Activated CD8-positive, alpha-beta memory T cell treated with anti-CD3 and anti-CD28 coated beads for 1 hour (primary cell): ENCODE measurements at places on chromosomes 5 and 9.

DNA sequence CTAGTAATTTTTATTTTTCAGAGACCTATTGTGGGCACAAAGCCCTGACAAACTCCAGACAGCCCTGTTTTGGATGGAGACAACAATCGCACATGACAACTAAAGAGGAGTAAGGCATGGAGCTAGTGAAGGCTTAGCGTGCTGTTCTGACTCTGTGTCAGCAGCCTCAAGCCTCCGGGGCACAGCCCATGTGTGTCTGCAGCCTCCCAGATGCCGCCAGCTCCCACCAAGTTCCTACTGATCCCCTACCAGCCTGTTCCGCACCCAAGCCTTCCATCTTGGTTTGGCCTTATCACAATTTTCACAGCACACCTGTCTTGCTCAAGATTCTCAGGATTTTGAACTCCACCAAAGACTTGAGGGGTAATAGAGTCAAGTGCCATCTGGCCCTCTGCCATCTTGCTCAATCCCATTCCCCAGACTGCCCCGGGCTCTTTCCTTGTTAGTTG is 70.3 kb upstream of the SH3PXD2B start:
- DNase-seq = no peak

- no peak for DNase-seq
Measured at GRCh38 chr9:101509572-101509971, 24.1 kb upstream of the RNF20 start.

- DNase-seq = no peak
Measured at GRCh38 chr5:140286424-140286823, 16.5 kb downstream of the PFDN1 start.

DNA sequence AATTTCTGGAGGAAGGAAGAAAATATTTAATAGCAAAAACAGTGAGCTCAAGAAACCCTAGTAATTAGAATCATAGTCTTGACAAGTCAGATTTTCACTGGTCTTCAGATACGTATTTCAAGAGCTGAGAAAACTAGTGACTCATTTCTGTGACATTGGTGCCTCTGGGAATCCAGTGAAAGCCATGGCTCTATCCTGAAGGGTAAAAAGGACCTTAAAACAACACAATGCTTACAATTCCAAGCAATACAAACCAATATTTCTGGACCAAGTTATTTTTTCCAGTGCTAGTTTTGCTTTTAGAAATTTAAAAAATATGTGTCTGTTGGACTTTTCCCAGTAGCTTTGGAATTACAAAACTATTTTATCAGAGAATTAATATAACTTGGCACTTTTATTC is 140.3 kb downstream of the LPAR1 start:
- no peak for DNase-seq

DNA sequence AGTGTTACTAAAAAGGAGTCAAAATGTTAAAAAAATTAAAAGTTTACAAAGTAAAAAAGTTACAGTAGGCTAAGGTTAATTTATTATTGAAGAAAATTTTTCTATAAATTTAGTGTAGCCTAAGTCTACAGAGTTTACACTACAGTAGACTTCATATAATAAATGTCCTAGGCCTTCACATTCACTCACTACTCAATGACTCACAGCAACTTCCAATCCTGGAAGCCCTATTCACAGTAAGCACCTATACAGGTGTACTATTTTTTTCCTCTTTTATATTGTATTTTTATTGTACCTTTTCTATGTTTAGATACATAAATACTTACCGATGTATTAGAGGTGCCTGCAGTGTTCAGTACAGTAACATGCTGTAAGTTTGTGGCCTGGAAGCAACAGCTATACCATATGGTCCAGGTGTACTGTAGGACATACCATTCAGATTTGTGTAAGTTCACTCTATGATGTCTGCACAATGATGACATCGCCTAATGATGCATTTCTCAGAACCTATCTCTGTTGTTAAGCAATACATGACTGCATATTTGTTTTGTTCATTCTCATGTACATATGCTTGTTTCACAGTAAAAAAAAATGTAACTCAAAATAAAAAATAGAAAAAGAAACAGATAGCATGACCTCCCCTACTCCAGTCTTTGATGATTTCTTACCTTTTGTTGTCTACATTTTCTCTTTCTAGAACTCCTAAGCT is 64.7 kb downstream of the NR3C1 start:
- no peak for DNase-seq

GRCh38 chr9:127816728-127817127 is 14.0 kb downstream of the FPGS start:
- DNase-seq = no peak

DNA sequence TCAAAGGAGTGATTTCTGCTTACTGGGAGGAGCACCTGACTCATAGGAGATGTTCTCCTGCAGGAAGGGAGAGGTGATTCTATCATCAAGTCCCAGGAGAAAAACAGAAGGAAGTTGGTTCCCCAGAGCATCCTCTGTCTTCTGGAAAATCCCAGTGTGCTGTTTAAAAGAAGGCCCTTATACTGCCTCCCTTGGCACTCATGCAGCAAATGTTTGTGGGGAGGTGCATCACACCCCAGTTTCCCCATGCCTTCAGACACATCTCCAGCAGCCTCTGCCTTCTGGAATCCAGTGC is 63.1 kb downstream of the PPARGC1B start:
- DNase-seq = no peak

- DNase-seq = no peak
Measured at GRCh38 chr9:69168709-69169217, 5.3 kb upstream of the TJP2 start.

- DNase-seq = no peak
Measured at GRCh38 chr5:73497497-73498056, 665 bp upstream of the BTF3 start.

GRCh38 chr5:144370273-144370672 is 199.6 kb downstream of the KCTD16 start:
- DNase-seq = no peak

DNA sequence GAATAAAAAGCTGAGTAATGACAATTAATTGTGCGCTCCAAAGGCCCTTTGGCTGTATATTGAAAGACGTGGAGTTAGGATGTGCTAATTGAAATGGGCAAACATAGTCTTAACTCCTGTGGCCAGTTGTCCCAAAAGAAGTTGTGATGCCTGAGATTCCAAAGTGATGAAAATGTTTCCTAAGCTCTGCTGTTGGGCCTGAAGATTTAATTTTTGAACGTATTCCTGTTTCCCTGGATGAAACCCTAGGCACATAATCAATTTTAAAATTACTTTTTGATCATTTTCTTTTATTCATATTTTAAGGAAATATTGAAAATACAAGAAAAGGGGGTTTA is 87.9 kb downstream of the PRDM6 start:
- no peak for DNase-seq

DNA sequence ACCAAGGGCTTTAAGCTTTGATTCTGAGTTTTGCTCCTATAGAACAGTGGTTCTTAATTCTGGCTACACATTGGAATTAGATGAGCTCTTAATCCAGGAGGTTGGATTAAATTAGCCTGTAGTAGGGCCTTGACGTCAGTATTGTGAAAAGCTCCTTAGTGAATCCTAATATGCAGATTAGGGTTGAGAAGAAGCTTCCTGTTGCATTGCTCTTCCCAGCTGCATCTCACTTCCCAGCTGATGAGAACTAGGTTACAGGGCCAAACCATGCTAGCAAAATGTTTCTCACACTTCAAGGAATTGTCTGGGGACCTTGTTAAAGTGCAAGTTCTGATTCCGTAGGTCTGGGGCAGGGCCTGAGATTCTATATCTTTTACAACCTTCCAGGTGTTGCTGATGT is 300.0 kb downstream of the ZSWIM6 start:
- DNase-seq = no peak

DNA sequence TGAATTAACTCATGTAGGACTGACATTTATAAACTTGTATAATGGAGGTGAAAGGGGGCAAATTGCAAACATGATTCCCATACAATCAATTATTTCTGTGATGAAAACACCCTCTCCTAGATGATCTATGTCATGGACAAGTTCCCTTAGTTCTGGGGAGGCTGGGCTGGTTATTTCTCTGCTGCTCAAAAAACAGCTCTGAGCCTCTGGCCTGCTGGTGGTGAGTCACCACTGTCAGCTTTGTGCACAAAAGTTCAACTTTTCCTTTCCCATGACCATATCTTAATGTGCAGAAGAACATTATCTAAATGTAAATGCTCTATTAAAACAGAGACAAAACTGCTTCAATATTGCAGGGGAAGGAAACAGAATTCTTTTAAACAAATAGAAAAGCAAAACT is 85.0 kb downstream of the HMHB1 start:
- no peak for DNase-seq

DNA sequence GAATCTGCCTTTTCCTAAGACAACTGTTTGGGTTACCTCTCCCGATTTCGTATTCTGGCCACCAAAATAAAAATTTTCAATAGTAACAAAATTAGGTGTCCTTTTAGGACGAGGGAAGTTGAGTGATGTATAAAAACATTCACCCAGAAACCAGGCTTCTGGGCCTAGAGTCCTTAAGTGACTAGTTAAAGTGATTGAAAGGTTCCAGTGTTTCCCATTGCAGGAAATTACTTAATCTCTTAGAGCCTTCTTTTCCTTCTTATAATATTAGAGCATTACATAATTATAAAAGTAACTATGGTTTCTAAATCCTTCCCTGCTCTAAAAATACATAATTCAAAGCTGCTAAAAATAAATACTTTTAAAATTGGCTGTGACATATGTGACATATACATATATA is 7.3 kb downstream of the MCIDAS start:
- DNase-seq = no peak

DNA sequence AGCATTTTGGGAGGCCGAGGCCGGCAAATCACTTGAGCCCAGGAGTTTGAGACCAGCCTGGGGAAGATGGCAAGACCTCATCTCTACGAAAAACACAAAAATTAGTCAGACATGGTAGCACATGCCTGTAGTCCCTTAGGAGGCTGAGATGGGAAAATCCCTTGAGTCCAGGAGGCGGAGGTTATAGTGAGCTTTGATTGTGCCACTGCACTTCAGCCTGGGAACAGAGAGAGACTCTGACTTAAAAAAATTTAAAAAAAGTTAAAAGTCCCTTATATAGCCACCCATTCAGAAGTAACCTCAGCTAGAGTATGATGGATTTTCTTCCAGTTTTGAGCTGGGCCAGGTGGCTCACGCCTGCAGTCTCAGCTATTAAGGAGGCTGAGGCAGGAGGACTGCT is 72.4 kb downstream of the UGCG start:
- DNase-seq = no peak

DNA sequence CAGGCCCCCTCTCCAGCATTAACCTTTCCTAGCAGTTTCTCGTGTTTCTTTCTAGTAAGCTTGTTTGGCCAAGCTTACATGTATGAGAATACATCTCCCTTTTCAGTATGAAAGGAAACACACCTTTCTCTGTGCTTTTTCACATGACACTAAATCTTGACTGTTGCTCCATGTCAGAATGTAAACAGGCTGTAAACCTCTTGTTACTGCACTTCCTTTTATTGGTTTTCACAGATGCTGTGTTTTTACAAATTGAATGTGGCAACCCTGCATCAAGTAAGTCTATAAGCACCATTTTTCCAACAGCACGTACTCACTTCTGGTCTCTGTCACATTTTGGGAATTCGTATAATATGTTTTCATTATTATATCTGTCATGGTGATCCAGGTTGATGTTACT is 2.2 kb upstream of the CANX start:
- no peak for DNase-seq

DNA sequence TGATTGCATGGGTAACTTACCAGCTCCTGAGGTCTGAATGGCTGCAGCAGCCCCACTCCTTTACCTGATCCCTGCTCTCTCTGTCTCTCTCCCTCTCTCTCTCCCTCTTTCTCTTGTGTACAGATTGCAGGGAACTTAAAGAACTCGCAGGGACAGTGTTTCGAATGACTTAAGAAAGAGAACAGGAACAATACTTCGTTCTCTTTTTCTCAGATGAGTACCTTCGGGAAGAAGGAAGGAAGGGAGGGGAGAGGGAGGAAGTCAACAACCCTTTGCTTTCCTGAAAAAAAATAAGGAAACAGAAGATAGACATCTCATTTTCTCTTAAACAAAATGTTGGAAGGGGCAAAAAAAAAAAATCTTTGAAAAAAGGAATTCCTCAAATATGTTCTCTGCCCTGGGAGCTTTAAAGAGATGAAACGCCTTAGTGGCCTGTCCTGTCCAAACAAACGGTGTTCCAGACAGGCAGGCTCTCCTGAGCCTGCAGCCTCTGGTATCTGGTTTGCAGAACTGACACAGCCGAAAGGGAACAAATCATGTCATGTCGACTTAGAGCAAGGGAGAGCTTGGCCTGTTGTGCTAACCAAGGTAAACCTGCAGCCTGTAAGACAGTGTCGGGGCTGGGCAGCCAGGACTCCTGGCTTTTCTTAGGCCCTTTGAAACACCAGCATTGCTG is at the start of gene ZNF366:
ZNF366 (minus strand) TSS at position 180 of the 676 bp plus-strand sequence. CDS start 45,914 bp downstream, outside the sequence.
- no peak for DNase-seq

- no peak for DNase-seq
Measured at GRCh38 chr5:34001241-34001841, 6.5 kb downstream of the AMACR start.

DNA sequence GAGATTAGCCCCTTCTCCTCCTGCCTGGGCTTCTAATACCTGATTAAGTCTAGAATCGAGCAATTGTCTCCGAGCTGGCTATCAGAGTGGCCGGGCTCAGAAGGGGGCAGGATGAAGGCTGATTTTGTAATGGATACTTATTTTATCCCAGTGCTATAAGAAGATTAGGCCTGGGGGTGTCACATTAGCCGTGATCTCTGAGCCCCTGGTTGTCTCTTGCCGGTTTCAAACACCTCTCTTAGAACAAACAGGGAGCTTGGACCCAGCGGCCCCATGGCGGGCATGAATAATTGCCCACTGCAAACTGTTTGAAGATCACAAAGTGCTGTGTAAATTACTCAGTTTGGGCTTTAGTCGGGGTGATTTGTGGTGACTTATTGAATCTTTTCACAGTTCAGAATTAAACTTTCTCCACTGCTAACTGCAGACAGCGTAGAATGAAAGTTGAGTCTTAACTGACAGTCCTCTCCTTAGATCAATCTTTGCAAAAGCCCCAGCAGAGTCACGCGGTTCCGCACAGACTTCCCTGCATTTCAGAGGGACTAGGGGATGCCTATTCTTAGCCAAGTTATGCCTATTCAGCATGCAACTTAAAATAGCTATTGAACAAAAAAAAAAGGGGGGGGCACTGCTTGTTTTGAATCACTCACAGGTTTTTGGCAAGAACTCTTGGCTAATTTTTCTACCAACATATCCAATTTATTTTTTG is 200.6 kb upstream of the IRX1 start:
- DNase-seq = no peak

- no peak for DNase-seq
Measured at GRCh38 chr5:44952376-44952775, 143.6 kb downstream of the MRPS30 start.

GRCh38 chr9:110179734-110180133 is 28.2 kb downstream of the C9orf152 start:
- DNase-seq = no peak

GRCh38 chr5:171715551-171715950 is 70.1 kb upstream of the SMIM23 start:
- DNase-seq = no peak

GRCh38 chr9:38091310-38092199 is 22.5 kb upstream of the SHB start:
- DNase-seq = no peak

DNA sequence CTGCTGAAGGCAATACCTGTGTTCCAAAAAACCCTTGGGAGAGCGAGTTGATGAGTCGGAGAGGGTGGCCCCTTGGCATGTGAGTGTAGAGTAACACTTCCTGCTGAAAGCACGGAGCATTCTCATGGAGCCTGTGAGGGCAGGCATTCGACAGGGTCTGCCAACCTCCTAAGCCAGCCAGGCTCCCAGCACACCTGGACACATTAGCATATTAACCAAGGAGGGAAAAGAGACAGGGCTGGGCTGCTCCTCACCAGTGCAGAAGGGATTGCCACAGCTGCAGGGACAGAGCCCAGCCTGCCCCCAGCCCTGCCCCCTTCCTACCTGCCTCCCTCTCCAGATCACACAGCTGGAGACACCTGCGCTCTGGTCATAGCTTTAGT is 46.4 kb upstream of the SEMA4D start:
- DNase-seq = no peak
